Activated T-helper 17 cell treated with anti-CD3 and anti-CD28 coated beads, Interleukin-2, amount 50 U/mL, for 72 hours (primary cell): ENCODE measurements at places on chromosomes 12 and 14.

GRCh38 chr12:122875590-122876220 lies 20.2 kb downstream of the VPS37B start:
- peak overlapping the region; percentile 51 for H3K4me3 ChIP-seq
- peak overlapping the region; percentile 73 for H3K27ac ChIP-seq
- peaks cover 40% of the 10 kb centered on the region for H3K36me3 ChIP-seq
- peak; percentile 77 for ATAC-seq

GRCh38 chr12:71335963-71336257 lies 103.7 kb upstream of the LGR5 start:
- no peaks in the 10 kb centered on the region for H3K4me1 ChIP-seq
- no peaks in the 10 kb centered on the region for H3K27me3 ChIP-seq
- H3K27ac ChIP-seq = no peak overlapping the region
- ATAC-seq = no peak
- no peak overlapping the region for H3K4me3 ChIP-seq

DNA sequence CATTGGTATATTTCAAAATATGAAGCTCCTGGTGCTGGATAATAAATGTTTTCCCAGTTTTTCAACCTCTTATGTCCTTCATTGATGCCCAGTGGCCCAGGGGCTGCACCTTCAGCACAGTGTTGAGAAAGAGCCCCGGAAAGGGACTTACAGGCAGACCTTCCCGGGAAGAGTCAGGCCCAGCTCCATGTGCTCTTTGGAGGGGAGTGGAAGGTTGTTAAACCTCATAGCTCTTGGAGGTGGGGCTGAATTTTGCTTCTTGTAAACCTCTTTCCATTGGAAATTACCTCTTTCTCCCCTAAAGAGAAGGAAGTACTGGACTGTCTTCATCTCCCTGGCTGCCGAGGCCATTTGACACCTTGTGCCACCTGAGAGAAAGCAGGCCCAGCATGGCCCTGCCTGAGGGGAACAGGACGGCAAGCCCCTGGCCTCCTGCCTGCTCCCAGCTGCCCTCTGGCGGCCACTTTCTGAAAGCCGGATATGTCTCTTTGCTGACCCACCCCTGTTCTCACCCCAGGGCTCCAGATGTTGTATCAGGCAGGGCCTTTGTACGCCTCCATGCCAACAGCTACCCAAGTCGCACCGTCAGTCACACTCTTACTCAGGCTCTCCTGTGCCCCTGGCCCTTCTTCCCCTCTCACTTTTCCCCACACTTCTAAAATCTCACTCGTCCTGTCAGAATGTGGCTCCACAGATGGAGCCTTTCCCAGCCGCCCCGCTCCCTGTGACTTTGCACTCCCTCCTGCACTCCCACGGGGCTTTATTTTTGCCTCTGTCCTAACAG lies 43.0 kb downstream of the EVL start:
- peaks cover 95% of the 10 kb centered on the region for H3K36me3 ChIP-seq
- H3K4me3 ChIP-seq = peak overlapping the region; percentile 93
- no peaks in the 10 kb centered on the region for H3K27me3 ChIP-seq
- H3K27ac ChIP-seq = peak overlapping the region; percentile 95

GRCh38 chr14:96493178-96493577 lies 9.0 kb upstream of the PAPOLA start:
- no peaks in the 10 kb centered on the region for H3K36me3 ChIP-seq
- no peaks in the 10 kb centered on the region for H3K4me1 ChIP-seq
- H3K4me3 ChIP-seq = no peak overlapping the region
- no peak overlapping the region for H3K27ac ChIP-seq

DNA sequence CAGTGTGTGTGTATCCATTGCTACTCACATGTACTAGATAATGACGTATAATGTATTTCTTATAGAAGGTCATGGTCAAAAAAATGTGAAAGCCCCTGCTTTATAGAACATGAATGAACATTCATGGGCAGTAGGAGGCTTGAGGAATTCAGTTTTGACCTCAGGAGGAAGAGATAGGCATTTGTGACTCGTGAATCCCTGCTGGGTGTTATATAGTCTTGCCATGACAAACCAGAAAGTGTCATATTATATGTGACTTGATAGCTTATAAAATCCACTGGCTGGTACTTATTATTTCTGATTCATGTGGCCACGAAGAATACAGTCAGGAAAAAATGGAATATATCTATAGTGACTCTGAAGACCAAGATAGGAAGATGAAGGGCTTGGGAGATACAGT lies 287.6 kb downstream of the CEP128 start:
- no peaks in the 10 kb centered on the region for H3K4me1 ChIP-seq
- H3K27me3 ChIP-seq = no peaks in the 10 kb centered on the region
- H3K36me3 ChIP-seq = no peaks in the 10 kb centered on the region
- no peak overlapping the region for H3K27ac ChIP-seq

- no peaks in the 10 kb centered on the region for H3K36me3 ChIP-seq
- H3K27me3 ChIP-seq = no peaks in the 10 kb centered on the region
- H3K4me1 ChIP-seq = no peaks in the 10 kb centered on the region
- no peak overlapping the region for H3K4me3 ChIP-seq
Measured at GRCh38 chr12:110622582-110622981, 8.7 kb downstream of the TCTN1 start.

DNA sequence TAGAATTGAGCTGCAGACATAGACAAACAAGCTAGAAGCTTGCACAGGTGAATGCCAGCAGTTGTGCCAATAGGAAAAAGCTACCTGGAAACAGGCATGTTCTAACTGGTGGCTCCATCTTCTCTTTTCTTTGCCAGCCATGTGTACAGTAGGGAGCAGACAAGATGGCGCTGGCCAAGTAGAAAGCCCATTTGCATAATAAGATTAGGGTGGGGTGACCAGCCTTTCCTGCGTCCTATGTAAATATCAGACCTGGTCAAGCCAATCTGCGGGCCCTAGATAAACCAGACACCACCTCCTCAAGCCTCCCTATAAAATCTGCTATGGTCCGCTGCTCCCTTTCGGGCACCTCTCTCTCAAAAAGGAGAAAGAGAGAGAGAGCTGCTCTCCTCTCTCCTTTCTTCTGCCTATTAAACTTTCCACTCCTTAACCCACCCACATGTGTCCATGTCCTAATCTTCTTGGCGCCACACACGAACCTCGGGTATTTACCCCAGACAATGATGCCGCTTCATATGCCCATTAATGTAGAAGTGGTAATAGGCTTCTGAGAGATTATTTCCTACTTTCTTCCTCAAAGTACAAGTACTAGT lies 201.0 kb downstream of the SLC25A21 start:
- H3K27me3 ChIP-seq = no peaks in the 10 kb centered on the region
- H3K27ac ChIP-seq = no peak overlapping the region
- no peaks in the 10 kb centered on the region for H3K36me3 ChIP-seq

DNA sequence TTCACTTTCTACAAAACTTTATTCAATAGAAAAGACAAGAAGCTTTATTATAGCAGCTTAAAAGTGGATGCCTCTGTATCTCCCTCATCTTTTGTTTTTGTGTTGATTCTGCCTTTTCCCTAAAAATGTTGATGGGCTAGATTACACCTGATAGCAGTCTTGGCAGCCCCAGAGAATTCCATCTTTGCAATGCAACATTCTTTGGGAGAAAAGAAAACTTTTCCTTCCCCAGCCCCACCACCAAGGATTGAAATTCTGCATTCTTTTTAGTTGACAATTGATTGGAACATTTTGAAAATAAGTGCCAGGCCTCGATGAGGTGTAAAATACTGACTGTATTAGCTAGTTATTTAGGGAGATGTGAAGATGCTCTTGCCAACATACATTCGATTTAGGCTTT lies 306.8 kb upstream of the G2E3 start:
- H3K27ac ChIP-seq = no peak overlapping the region
- ATAC-seq = no peak
- H3K4me3 ChIP-seq = no peak overlapping the region
- H3K36me3 ChIP-seq = no peaks in the 10 kb centered on the region

DNA sequence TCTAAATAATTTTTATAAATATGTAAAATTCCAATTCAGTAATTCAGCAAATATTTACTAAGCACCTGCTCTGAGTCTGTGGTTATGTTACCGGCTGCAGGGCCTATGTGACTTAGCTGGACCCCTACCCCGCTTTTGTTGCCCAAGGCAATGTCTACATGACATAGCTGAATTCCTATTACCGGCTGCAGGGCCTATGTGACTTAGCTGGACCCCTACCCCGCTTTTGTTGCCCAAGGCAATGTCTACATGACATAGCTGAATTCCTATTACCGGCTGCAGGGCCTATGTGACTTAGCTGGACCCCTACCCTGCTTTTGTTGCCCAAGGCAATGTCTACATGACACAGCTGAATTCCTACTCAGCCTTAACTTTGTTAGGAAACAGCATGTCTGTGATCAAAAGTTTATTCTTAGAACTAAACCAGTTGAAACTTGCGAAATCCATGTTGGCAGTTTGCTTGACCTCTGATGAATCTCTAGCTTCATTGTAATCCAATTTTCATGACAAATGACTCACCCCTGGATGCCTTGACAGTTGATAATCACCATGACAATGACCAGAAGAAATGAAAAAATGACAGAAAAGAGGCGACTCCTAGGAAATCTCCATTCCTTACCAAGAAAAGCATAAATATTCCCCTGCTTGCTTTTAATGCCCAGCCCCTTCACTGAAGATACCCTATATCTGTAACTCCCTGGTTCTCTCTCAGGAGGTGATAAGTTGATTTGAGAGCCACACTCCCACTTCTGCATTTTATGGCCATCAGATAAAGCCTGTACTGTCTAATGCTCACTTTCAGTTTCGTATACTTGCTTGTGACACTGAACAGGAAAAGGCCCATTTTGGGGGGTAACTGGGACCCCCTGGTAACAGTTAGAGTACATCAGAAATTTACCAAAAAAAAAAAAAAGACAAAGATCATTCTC lies 148.4 kb upstream of the SYT10 start:
- ATAC-seq = no peak
- no peaks in the 10 kb centered on the region for H3K27me3 ChIP-seq
- H3K27ac ChIP-seq = no peak overlapping the region
- no peak overlapping the region for H3K4me3 ChIP-seq
- H3K4me1 ChIP-seq = no peaks in the 10 kb centered on the region

GRCh38 chr12:69828897-69829296 lies 3.9 kb downstream of the MYRFL start:
- no peak for ATAC-seq
- no peak overlapping the region for H3K4me3 ChIP-seq
- no peak overlapping the region for H3K27ac ChIP-seq

- peaks cover 6% of the 10 kb centered on the region for H3K4me1 ChIP-seq
- no peak overlapping the region for H3K27ac ChIP-seq
- peak overlapping the region; percentile 76 for H3K4me3 ChIP-seq
- ATAC-seq = peak; percentile 66
- H3K36me3 ChIP-seq = no peaks in the 10 kb centered on the region
Measured at GRCh38 chr14:24365600-24366412, 2.2 kb upstream of the NFATC4 start.

GRCh38 chr12:104974626-104975290 lies 11.4 kb upstream of the NOPCHAP1 start:
- ATAC-seq = peak; percentile 76
- no peaks in the 10 kb centered on the region for H3K36me3 ChIP-seq
- H3K27me3 ChIP-seq = no peaks in the 10 kb centered on the region
- no peak overlapping the region for H3K4me3 ChIP-seq
- peak overlapping the region; percentile 11 for H3K27ac ChIP-seq

GRCh38 chr14:23694085-23694948 lies 58.2 kb downstream of the DHRS2 start:
- no peak overlapping the region for H3K27ac ChIP-seq
- H3K4me3 ChIP-seq = no peak overlapping the region
- no peak for ATAC-seq
- no peaks in the 10 kb centered on the region for H3K36me3 ChIP-seq
- peaks cover 26% of the 10 kb centered on the region for H3K27me3 ChIP-seq
- no peaks in the 10 kb centered on the region for H3K4me1 ChIP-seq

DNA sequence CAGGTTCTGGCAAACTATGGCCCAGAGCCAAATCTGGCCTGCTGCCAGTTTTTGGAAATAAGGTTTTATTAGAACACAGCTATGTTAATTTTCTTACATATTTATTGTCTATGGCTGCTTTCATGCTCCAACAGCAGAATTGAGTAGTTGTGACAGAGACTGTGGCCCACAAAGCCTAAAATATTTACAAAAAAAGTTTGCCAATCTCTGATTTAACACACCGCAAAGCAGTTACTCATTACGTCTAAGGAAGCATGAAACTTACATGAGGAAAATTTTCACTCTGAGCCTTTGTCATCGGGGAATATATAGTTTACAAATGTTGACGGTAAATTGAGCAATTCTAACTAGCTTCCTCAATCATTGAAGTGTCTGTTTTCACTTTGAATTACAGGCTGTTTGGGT lies 96.5 kb downstream of the UNC79 start:
- no peak for ATAC-seq
- H3K4me1 ChIP-seq = no peaks in the 10 kb centered on the region
- H3K27me3 ChIP-seq = peaks cover 21% of the 10 kb centered on the region
- no peak overlapping the region for H3K27ac ChIP-seq
- H3K36me3 ChIP-seq = no peaks in the 10 kb centered on the region

GRCh38 chr14:99024926-99025325 lies 247.1 kb downstream of the BCL11B start:
- peaks cover 28% of the 10 kb centered on the region for H3K4me1 ChIP-seq
- no peaks in the 10 kb centered on the region for H3K27me3 ChIP-seq
- no peaks in the 10 kb centered on the region for H3K36me3 ChIP-seq
- no peak overlapping the region for H3K4me3 ChIP-seq
- ATAC-seq = no peak

GRCh38 chr12:122226366-122227125 lies 694 bp upstream of the DIABLO start:
- peaks cover 52% of the 10 kb centered on the region for H3K36me3 ChIP-seq
- H3K27ac ChIP-seq = no peak overlapping the region
- H3K4me1 ChIP-seq = peaks cover 20% of the 10 kb centered on the region
- ATAC-seq = no peak

- no peaks in the 10 kb centered on the region for H3K36me3 ChIP-seq
- no peaks in the 10 kb centered on the region for H3K27me3 ChIP-seq
- no peak overlapping the region for H3K27ac ChIP-seq
- no peak overlapping the region for H3K4me3 ChIP-seq
- no peaks in the 10 kb centered on the region for H3K4me1 ChIP-seq
- ATAC-seq = no peak
Measured at GRCh38 chr12:16218234-16218633, 59.3 kb downstream of the SLC15A5 start.

DNA sequence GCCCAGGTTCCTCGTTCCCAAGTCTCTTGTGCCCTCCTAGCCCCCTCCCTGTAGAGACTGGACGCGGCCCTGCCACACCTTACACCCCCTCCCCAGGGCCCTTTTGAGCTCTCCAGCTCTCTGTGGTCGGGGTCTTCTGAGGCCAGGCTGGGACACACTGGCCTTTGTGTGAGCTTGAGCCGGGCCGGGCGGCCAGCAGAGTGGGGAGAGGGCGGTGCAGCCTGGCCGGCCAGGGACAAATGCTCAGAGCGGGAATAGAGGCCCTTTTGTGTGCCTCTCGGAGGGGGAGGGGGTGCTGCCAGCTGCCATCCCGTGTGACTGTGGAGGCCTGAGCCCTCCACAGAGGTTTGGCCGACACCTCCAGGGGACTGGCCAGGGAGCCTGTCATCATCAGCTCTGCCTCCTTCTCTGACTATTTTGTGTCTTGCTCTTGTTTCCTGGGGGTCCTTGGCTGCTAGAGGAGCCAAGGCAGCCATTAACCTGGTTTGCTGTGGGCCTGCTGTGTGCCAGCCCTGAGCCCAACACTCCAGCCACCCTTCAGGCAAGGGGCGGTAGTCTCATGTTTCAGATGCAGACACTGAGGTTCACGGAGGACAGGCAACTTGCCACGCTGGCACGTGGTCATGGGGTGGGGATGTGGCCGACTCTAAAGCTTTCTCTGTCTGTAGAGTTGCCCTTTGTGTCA lies 13.6 kb downstream of the FAM222A start:
- H3K36me3 ChIP-seq = no peaks in the 10 kb centered on the region
- no peaks in the 10 kb centered on the region for H3K27me3 ChIP-seq
- H3K27ac ChIP-seq = no peak overlapping the region
- ATAC-seq = no peak
- no peaks in the 10 kb centered on the region for H3K4me1 ChIP-seq
